NCI-H2171 treated with DMSO at 0.1 percent for 48 hours (cell line): ENCODE measurements at places on chromosomes 12 and 14.
A peak's percentile ranks its signal among the peaks of the same experiment; 100 is the strongest.

GRCh38 chr12:93978553-93978952 is 169.8 kb upstream of the PLXNC1 start:
- DNase-seq, result no peak

GRCh38 chr14:65229748-65230728 is 127.7 kb upstream of the MAX start:
- peak; percentile 65 for DNase-seq

DNA sequence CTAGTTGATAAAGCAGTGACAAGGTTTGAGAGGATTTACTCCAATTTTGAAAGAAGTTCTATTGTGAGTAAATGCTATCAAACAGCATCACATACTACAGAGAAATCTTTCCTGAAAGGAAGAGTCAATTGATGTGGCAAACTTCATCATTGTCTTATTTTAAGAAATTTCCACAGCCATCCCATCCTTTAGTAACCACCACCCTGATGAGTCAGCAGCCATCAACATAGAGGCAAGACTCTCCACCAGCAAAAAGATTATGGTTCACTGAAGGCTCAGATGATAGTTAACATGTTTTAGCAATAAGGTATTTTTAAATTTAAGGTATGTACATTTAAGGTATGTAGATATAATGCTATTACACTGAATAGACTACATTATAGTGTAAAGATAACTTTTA is 122.1 kb upstream of the ARHGAP5 start:
- no peak for DNase-seq

DNA sequence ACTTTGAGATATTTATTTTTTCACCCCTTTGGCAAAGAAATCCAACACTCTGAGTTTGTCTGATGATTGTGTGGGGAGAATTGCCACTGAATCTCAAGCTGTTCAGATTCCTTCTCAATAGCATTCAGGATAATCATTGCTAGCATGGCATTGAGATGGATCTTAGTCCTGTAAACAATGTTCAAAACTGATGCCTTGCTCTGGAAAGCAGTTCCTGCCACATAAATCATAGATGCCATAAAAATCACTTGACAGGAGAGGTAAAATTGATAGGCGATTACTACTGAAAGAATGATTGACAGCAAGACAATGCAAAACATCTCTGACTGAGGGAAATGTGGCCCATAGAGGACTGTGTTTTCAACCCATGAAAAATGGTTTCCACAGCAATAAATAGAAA is 915.6 kb downstream of the TRHDE start:
- DNase-seq, result no peak

GRCh38 chr12:104299842-104300481 is 3.6 kb upstream of the EID3 start:
- no peak for DNase-seq
